ENCODE measurements at places on chromosomes 5 and 9.

- no peak for DNase-seq
These were observed 8.8 kb downstream of the VDAC1 start for GRCh38 chr5:133995883-133996563.

GRCh38 chr9:91500509-91501014 lies 76.9 kb upstream of the NFIL3 start:
- peak; percentile 25 for DNase-seq

DNA sequence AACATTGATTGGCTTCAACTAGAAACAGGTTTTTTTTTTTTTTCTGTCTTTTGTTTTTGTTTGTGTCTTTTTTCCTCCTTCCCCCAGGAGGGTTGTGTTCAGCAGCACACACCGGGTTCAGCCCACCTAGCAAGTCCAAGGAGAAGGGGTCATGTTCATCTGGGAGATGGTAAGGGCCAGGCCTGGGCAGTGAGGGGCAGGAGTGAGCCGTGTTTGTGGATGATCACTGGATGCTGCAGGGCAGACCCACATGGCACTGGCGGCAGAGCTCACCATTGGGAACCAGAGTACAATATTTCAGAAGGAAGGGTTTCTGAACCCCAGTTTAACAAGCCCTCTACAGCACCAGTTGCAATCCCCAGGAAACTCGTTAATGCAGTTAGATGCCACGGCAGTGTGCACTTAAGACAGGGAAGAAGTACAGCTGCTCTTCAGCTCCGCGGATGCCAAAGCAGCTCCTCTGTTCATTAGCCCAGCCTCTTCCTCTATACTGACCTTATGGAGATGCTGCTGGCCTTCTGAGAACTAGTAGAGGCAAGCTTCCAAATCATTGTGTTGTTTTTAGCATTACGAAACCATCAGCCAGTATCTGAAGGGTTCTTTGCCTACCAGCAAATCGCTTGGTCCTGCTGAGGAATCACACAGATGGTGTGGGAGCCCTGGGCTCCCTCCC lies 508.2 kb upstream of the WWC1 start:
- DNase-seq = no peak

- no peak for DNase-seq
These were observed 189.5 kb downstream of the SEMA5A start for GRCh38 chr5:9356351-9356825.

DNA sequence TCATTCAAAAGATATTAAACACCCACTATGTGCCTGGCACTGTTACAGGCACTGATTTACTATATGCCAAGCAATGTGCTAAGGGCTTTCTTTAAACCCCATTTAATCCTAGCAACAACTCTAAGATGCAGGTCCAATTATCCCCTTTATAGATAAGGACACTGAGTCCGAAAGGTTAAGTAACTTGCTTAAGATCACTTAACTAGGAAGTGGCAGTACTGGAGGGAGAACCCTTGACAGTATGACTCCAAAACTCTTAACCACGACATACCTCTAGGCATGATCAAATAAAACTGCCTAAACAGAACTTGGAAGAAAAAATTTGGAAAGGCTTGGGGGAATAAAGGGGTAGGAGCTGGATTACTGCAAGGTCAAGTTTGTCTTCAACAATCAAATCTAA lies 1.7 kb downstream of the RAB14 start:
- DNase-seq = no peak

- DNase-seq = no peak
These were observed 13.4 kb upstream of the TNIP1 start for GRCh38 chr5:151094030-151094851.

Data from fibroblast of skin of left quadriceps (primary cell).